ENCODE measurements at places on chromosomes 7 and 10.

DNA sequence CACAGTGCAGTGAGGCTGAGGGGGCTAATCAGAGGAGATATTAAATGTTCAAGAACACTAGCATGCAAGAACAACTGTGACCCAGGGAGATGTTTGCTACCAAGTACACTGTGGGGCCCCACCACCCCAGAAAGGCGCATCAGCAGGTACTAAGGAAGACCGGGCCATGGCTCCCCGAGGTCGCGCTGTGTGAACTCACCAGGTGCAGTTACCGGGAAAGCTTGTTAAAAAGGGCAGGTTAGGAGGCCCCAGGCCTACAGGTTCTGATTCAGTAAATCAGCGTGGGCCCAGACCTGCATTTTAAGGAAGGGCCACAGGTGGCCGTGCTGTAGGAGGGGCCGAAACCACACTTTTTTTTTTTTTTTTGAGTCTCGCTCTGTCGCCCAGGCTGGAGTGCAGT is 54.6 kb downstream of the TMEM209 start:
- no peak for DNase-seq

DNA sequence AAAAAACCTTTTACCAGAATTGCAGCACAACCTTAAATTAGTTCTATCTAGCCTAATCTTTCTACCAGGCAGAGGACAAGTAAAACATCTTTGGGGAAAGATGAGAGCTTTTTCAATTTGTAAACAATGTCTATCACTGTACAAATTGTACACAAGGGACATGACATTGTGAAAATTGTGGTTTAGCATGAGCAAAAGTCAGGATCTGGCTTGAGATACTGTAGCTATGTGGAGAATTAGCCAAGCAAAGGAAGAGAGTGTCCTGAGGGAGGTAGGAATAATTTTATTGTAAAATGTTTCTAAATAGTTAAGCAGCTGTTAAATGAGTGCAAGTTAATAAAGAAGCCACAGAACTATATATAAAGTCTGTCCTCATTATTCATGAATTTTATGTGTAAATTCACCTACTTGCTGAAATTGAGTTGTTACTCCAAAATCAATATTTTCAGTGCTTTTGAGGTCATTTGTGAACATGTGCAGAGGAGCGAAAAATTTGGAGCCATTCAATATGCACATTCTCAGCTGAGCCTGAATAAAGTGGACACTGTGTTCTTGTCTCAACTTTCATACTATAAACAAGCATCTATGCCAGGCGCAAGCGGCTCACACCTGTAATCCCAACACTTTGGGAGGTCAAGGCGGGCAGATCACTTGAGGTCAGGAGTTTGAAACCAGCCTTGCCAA is 42.8 kb upstream of the POM121L12 start:
- no peak for DNase-seq

GRCh38 chr10:51028420-51028819 is 45.9 kb upstream of the PRKG1 start:
- no peak for DNase-seq

- no peak for DNase-seq
Observed at GRCh38 chr10:83991986-83992753, 147.1 kb upstream of the GHITM start.

DNA sequence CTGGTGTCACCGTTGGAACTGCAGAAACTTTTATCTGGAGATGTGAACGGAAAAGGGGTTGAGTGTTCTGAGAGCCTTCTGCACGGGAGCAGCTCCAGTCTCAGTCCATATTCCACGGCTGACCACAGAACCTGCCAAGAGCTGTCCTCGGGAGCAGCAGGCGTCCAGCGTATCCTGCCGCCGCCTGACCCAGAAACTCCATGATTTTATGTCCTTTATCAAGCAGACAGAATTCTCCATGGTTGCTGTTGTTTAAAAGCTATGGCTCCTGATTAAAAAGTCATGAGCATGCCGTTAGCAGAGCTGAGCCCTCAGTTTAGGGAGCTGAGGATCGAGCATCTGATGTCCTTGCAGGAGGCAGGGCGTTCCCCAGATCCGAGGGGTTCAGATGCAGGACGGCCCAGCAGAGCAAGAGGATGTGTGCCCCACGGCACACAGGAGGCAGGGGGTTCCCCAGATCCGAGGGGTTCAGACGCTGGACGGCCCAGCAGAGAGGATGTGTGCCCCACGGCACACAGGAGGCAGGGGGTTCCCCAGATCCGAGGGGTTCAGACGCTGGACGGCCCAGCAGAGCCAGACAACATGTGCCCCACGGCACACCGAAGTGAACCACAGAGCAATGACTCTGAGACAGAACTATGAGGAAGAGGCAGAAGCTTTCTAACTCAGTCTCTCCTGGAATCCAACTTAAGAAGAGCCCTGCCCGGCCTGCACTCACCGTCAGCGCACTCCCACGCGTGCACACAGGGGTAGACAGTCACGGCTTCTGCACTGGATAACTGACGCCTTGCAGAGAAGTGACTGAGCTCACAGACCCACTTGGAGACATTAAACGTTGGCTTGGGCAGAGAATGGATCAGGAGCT is 96.4 kb downstream of the WDR37 start:
- DNase-seq: no peak

- no peak for DNase-seq
Observed at GRCh38 chr7:101126651-101127459, at the start of gene SERPINE1. TSS of gene SERPINE1 (plus strand) at chr7:101127104. CDS start at chr7:101128394, 1,290 bp downstream.

DNA sequence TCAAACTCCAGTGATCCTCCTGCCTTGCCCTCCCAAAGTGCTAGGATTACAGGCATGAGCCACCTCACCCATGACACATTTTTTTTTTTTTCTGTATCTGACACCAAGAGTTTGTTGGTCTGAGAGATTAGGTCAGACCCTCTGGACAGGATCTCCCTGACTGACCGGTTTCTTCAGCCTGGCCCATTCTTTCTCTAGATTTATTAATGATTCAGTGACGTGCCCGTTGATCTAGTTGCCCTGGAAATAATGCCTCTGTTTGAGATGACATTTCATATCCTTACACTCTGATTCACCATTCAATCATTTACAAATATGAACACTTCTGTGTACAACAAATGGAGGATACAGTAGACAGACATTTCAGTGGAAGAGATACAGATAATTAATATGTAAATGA is 1.4 kb upstream of the ZNF212 start:
- DNase-seq: no peak

DNA sequence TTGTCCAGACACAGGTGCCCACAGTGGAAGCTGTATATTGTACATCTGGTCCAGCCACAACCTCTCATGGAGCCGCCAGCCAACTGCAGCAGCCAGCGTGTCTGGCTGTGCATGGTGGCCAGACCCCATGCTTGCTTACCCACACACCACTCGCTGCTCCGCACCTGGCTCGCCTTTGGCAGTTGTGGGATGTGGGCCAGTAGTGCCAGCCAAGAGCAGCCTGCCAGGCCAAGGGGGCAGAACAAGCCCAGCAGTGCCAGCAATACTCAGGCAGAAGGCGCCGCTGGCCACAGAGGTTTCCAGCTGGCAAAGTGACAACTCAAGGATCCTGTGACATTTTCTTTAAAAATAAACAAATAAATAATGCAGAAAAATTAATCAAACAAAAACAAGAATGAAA is 11.7 kb upstream of the TMEM243 start:
- no peak for DNase-seq

DNA sequence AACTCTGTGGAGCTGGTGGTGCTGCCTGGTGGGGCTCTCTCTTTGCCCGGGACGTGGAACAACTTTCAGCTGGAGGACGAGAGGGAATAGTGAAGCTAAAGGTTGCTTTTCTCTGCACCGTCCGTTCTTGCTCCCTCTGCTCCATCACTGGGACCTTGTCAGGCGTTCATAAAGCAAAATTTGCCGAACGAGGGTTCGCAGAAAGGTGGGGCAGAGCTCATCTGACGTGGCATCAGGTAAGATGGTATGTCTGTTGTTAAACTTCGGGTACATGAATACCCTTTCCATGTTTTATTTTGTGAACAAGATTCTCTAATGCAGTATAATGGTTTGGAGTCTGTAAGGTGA is 416 bp downstream of the BBS9 start:
- no peak for DNase-seq

DNA sequence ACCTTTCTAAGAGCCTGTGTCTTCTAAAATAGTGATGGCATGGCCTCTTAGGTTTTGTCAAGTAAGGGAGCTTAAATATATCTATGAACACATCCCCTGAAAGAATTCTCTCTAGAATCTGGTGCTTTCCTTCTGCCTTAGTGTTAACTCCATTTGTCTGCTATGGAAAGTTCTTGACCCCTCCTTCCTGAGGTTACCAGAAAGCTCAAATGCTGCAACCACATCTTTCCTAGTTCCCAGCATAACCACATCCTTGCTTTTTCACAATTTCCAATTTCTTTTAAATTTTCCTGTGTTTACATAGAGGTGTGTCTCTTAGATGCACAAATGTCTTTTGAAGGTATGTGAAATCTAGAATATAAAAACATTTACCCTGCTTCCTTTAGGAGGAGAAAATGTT is 16.4 kb upstream of the GSDME start:
- DNase-seq: no peak

DNA sequence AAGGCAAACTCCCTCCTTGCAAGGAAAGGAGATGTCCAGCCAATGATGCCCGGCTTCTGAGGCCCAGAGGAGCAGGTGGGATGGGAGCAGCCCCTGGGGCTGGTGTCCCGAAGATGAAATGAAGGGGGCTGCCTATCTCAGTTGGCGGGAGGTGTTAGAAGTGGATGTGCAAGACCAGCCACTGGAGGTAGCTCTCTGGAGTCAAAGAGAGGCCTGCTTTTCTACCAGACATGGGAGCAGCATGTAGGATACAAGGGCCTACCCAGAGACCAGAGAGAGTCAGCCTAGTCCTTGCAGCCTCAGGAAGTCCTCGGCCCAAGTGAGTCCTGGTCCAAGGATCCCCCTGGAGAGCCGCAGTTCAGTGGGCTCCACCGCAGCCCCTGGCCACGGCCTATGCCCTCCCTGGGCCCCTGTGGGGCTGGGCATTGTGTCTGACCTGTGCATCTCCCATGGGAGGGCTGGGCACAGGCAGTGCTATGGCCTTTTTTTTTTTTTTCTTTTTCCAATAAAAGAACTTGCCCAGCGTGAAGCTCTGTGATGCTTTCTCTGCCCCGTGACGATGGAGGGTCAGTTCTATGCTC is 17.7 kb downstream of the GOLGA7B start:
- no peak for DNase-seq

DNA sequence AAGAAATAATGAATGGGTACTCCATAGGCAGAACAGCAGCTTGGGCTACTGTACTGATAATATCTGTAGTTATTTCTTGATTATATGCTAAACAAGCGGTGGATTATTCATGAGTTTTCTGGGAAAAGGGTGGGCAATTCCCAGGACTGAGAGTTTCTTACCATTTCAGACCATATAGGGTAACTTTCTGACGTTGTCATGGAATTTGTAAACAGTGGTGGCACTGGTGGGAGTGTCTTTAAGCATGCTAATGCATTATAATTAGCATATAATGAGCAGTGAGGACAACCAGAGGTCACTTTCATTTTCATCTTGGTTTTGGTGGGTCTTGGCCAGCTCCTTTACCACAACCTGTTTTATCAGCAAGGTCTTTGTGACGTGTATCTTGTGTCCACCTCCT is 399.7 kb downstream of the CDC14C start:
- no peak for DNase-seq

DNA sequence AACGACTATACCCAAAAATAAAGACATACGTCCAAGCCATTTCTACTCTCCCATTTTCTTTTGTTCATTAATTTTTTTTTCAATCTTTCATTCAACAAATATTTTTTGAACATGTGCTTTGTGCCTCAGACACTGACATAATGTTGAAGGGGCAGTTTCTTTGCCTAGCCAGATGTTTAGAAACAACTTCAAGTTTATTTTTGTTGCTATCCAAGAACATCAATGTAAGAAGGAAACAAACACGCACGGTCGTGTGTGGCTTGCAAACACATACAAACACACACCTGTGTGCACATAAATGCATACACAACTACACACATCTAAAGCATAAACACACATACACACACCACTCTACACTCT is 39.9 kb downstream of the BTBD16 start:
- no peak for DNase-seq

DNA sequence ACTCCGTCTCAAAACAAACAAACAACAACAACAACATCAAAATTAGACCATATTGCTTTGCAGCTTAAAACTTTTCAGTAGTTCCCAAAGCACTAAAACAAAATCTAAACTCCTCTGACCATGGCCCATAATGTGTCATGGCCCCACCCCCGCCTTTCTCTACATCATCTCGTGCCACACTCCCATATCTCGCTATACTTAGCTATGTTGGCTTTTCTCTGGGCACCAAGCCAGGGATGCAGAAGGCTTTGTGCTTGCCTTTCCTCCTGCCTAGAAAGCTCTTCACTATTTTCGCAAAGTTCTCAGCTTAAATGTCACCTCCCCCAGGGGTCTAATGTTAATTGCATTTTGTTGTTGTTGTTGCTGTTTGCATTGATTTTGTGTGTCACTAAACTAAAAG is 15.1 kb upstream of the SLC16A12 start:
- no peak for DNase-seq

GRCh38 chr10:106978756-106979155 is 185.8 kb downstream of the SORCS1 start:
- no peak for DNase-seq

GRCh38 chr10:132739225-132739613 is 46.7 kb downstream of the NKX6-2 start:
- no peak for DNase-seq

DNA sequence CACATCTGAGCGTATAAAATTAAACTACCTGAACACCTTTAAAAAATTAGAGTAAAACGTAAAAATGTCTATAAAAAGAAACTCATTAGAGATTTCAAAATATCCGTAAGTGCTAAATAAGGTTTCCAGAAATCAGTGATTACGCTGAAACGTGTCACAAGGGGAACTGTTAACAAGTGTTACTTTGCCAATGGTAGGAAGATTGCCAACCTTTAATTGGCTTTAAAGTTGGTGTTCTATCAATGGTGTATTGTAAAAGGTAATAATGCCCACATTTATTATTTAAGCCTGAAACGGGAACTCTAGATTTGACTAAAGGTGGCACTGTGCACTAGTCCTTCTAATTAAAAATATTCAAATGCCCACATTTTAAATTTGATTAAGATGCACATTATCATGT is 37.8 kb upstream of the HIBADH start:
- no peak for DNase-seq

DNA sequence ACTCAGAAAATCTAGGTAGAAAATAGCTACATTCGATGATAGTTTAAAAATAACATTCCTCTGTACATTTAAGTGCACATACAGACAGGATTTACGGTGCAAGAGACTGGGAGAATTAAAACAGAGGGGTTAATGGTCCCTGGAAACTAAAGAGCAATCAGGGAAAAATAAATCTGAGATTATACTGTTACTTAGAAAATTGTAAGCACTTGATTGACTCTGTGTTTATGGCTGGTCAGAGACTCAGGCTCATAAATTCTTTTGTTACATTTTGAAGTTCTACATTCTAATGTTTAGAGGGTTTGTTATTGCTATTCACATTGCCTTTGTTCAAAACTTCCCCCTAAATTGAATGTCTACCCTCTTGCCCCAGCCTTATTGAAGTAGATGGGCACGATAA is 54.4 kb downstream of the CDCA7L start:
- no peak for DNase-seq

GRCh38 chr10:78890506-78890905 is 178.3 kb upstream of the ZMIZ1 start:
- DNase-seq: no peak

Measured in activated naive CD8-positive, alpha-beta T cell treated with anti-CD3 and anti-CD28 coated beads, Interleukin-2, amount 50 U/mL, for 16 hours (primary cell).